Fibroblast of villous mesenchyme (primary cell): ENCODE measurements at places on chromosomes 2 and 18.

DNA sequence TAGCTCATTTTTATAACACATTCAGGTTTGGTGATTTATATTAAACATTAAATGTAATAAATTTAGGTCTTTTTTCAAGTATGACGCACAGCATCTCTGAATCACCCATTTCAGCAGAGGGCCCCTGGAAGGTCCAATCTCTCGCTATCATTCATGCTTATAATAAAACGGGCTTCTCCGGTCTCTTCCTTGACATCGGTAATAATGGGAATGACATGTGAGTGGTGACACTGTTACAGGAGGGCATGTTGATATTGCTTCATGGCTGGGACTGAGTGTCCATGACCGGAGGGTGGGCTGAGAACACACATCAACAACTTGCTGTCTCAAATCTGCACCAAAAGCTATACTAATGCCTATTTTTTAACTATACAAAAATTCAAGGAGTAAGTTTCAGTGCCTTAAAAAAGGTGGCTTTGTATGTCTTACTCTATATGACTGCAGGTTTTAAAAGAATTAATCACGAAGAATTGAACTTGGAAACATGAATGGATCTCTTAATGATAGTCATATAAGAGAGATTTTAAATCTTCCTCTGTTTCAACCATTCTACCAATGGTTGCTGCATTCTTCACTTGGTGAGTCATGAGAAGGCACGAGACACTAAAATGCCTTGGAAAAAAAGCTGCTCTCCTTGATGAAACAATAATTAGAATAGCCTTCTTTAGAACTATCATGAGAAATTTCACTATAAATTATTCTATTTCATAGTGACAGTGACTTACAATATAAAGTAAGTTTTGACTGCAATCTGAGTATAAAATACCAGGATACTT lies 101.9 kb upstream of the NRP2 start:
- DNase-seq, result peak; percentile 42

DNA sequence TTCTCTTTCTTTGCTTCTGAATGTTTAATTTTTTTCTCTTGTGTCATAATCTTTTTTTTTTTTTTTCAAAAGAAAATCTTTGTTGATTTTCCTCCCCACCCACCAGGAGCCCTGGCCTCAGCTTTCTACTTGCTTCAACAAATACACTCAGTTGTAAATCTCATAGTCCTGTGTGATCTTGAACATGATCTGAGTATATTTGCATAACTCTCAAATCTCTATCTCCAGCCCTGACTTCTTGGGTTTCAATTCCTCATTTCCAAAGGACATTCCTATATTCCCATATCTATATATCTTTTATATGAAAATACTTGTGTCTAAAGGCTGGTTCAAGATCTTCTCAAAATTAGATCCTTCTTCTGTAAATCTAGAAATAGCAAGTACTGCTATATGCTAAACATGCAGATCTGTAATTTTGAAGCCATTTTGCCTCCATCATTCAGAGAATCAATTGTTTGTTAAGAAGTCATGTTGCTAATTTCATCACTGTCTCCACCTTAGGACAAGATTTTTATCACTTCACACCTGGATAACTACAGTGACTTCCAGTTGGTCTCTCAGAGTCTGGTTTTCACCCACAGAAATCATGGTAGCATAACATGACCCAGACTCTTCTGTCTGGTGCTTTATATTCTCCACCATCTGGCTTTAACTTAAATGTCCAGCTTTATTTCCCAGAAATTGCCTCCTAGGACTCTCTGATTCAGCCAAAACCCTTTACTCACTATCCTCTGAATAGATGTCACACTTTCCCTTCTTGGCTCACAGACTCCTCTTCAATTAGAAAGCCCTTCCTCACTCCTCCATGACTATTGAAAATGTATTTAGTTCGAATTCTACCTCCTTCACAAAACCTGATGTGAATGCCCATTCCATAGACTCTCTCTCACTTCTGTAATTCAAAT lies 98.1 kb downstream of the ZEB2 start:
- DNase-seq, result no peak

GRCh38 chr2:219631406-219631891 lies 4.0 kb downstream of the SLC4A3 start:
- no peak for DNase-seq

DNA sequence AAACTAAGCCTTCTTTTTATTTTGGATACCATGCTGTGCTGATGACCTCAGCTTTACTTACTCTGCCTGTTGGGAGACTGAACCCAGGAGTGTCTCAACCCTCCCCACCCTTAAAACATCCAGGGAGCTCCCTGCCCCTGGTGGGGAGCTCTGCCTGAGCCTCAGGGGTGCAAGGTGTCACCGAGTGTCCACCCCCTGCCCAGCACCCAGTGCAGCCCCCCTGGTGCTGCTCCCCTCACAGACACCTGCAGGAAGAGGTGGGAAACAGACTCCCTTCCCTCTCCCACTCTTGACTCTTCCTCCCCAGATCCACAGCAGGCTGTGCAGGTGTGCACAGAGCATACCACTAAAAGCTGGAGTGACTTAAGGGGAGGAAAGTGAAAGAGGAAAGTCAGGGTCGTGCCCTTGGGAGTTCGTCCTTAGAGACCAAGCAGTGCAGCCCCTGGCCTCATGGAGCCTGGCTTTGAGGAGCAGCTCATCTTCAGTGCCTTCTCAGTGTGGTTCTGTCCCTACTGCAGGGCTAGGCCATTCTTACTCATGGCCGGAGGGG lies 51.3 kb downstream of the MYO7B start:
- DNase-seq, result no peak

DNA sequence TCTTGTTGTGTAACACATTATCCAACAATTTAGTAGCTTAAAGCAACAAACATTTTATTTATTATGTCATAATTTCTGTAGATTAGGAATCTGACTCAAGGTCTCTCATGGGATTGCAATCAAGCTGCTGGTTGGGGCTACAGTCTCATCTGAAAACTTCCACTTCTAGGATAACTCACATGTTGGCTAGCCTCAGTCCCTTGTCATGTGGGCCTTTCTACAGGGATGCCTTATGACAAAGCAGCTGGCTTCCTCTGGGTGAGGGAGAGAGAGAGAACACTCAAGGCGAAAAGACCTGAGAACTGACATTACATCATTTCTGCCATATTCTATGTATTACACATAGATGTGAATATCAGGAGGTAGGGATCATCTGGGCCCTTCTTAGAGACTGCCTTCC lies 317.9 kb upstream of the VRK2 start:
- DNase-seq, result no peak

GRCh38 chr2:151756820-151757219 lies 22.5 kb upstream of the NEB start:
- no peak for DNase-seq

- no peak for DNase-seq
These were observed 43.9 kb downstream of the FOSL2 start for GRCh38 chr2:28436525-28437051.

GRCh38 chr2:237195396-237196120 lies 109.9 kb downstream of the COPS8 start:
- DNase-seq, result peak; percentile 96

- DNase-seq, result no peak
These were observed 858 bp downstream of the TPO start for GRCh38 chr2:1414121-1414520.

DNA sequence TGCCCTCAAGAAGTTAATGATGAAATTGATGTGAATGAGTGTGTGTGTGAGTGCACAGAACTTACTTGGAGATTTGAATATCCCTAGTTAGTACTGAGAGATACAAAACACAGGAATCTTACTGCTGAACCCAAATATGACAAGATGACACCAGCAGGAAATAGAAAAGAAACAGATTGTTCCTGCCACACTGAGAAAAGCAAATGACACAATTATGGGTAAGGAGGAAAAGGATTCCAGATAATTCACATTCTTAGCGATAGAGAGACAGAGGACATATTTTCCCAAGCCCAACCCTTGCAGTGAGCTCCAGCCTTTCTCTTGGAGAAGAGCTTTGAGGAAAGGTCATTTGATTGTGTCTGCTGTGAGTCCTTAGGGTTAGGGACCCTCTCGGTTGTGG lies 105.7 kb upstream of the SMIM21 start:
- no peak for DNase-seq

- no peak for DNase-seq
These were observed 79.7 kb downstream of the GBX2 start for GRCh38 chr2:236088368-236089057.

GRCh38 chr2:58922245-58922644 lies 681.1 kb upstream of the FANCL start:
- DNase-seq, result no peak

DNA sequence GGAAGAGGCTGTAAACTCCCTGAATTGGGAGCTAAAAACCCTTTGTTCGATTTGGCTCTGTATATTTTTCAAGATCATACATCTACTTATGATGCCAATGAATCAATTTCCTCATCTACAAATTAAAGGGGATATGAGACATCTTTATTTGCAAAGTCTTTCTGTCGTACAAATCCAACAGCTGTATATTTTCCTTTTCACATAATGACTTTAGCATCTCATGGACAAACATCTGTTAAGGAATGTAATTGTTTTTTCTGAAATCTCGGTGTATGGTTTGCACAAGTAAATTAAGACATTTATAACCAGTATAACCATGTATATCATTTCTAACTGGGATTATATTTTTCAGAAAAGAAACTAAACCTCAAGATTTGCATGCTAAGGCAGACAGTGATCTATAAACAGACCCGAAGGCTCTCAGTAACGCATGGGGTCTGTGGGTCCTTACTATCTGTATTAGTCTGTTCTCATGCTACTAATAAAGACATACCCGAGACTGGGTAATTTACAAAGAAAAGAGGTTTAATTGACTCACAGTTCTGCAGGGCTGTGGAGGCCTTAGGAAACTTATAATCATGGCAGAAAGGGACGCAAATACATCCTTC lies 130.8 kb downstream of the SLC8A1 start:
- no peak for DNase-seq

GRCh38 chr2:83665894-83666293 lies 793.2 kb downstream of the SUCLG1 start:
- peak; percentile 2 for DNase-seq

GRCh38 chr18:43001821-43002220 lies 113.7 kb downstream of the RIT2 start:
- DNase-seq, result peak; percentile 36

DNA sequence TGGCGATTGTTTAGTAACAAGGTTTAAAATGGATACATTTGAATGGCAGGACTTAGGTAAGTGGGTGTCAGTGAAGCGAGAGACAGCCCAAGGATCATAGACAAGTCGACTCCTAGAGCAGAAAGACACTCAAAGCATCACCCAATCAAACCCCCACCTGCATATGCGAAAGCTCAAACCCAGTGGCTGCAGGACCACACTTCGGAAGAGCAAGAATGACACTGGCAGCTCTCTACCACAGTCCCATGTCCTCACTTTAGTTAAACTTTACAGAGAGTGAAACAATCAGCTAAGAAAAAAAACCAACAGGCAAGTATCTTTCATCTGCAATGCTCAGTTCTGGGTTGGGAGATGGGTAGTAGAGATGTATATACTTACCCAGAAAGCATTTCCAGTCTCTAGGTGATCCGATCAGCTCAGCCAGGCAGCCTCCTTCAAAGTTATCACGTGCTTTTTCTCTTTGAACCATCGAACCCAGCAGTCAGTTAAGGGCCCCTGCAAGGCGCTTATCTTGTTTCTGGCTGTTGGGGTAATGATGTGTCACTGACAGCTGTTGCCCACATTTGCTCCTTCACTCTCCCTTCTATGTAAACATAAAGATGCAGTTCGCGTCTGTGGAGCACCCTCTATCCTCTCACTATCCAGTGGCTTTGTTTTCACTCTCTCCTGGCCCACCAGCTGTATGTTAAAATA lies 357.5 kb upstream of the ID2 start:
- no peak for DNase-seq

DNA sequence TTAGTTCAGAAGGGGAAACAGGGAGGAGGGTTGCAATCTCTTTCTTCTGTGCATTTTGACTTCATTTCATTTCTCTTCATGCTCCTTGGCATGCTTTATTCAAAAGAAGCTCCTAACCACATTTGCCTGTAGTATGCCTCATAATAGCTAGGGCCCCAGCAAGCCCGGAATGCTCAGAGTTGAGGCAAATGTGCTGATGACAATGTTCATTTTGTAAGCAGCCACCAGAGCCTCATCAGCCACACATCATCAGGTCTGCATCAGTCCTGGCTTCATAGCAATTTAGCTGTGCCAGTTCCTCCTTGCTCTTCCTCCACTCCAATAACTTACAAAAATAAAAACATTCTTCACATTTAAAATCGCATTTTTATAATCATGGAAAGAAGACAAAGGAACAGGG lies 65.4 kb upstream of the MMADHC start:
- DNase-seq, result no peak

DNA sequence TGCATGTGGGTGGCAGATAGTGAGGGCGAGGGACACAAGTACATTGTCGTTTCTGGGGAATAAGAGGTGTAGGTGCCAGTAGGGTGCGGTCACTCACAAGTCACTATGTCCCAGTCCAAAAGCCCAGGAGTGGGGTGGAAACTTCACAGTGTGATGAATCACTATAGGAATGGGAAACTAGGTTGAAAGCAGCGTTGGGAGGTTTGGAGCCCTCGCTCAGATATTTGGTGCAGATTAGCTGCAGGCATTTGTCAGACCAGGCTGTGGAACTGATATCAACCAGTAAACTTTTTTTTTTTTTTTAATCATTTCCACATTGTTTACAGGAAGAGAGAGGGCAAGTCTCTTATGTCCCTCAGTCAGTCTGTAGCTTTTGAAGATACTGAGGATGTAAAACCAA lies 121.8 kb downstream of the CERS6 start:
- DNase-seq, result no peak

DNA sequence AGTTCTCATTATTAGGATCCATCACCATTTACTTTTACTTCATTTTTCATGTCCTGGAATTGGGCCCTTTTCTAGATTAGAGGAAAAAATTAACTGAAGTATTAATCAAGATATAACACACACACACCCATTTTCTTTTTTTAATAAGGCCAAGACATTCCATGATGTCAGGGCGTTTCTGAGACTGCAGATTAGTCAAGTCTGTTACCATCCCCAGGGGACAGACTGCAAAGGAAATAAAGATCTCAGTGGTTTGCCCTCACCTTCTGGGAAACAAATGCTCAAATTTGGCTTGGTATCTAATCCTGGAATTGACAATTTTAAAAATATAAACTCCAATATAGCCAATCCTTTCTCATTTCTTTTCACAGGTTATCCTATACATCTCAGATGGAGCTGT lies 27.4 kb downstream of the RMP24 start:
- DNase-seq, result no peak
